SK-N-SH (cell line): ENCODE measurements at places on chromosomes 11 and 22. TPM values are rescaled to one million over a fixed set of nuclear protein-coding genes. Genes with fewer than 3 reads are reported as not detected.
A peak's percentile ranks its signal among the peaks of the same experiment; 100 is the strongest.

- no peak for DNase-seq
Observed at GRCh38 chr11:44983786-44984185, 33.1 kb upstream of the TP53I11 start.

GRCh38 chr11:64204464-64204989 lies 2.0 kb upstream of the FERMT3 start:
- DNase-seq = peak; percentile 89

CD3D gene
- 0.44 TPM in 1 of 2 replicates, not detected in the other for polyA plus RNA-seq

DNA sequence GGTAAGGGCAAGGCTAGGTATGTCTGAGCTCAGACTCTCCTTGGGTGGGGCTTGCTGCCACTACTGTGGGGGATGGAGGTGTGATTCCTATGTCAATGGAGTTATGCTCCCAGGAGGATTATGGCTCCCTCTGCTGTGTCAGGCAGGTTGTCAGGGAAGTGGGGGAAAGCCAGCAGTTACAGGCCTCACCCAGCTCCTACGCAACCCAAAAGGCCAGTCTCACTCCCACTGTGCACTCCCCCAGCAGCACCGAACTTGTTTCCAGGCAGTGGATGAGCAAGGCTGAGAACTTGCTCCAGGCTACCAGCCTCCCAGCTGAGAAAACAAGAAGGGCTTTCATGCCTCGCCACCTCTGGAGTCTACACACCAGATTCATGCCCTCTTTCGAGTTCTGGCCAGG lies 18.2 kb downstream of the C11orf91 start:
- no peak for DNase-seq

ALDH3B2 gene
- not detected in 2 replicates for polyA plus RNA-seq

GRCh38 chr22:35547987-35548721 lies 7.5 kb downstream of the RASD2 start:
- no peak for DNase-seq

MALAT1 gene
- polyA plus RNA-seq = 285 and 510 TPM in 2 replicates

DNA sequence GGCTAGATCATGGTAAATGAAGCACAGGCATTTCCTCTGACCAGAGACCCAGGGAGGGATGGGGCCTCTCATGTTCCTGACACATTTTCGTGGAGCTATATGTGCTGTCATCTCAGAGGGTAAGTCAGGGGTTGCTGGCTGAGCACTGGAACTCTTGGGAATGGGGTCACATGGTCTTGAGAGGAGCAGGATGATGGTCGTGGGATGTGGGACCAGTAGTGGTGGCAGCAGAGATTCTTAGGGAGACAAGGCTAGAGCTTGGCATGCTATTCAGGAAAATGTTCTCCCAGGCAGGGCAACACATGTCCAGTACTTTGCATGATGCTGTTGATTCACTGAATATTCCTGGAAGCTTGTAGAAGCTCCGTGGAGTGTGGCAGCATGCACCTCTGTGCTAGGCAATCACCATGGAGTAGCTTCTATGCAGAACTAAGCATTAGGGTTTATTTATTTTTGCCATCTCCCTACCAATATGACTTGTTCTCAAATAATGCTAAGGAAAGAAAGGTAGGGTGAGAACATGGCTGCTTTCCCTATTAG lies 31.4 kb upstream of the TTC12 start:
- DNase-seq = no peak

DNA sequence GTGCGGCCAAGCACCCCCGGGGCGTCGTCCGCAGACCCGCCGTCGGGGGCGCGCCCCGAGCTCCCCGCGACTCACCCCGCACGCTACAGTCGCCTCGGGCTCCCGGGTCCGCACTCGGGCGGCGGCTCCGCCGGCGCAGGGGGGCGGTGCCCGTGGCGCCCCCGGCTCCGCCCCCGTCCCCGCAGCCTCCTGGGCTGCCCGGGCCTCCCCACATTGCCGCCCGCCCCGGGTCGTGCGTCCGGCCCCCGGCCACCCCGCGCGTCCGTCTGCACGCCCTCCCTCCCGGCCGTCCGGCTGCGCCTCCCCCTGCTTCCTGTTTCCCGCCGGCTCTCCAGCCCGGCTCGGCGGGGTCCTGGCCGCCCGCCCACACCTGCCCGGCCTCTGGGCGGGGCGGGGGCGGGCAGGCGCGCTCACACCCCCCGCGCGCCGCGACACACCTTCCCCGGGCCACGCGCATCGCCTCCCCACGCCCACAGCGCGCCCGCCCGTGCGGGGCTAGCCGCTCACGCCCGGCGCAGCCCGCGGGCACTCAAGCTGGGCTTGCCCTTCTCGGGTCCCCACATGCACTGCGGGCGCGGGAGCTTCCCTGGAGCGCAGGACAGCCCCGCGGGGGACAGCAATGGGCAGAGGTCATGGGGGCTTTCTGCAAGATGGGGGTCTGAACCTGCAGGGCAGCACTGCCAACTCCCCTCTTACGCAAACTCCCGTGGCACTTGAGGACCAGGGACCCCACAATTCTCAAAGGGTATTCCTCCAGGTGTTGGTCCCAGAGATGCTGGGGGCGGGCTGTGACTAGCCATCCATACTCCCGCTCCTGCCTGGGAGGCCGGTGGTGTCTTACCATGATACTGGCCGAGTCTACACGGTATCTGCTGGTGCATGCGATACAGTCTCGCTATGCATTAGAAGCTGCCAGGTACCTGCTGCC lies at the start of gene CARD10:
CARD10 (minus strand) TSS at position 148 of the 928 bp plus-strand sequence. CDS start 215 bp downstream, outside the sequence.
- peak; percentile 89 for DNase-seq
